ENCODE measurements at places on chromosomes 3 and 15.

GRCh38 chr3:115833074-115833473 is 209.8 kb downstream of the GAP43 start:
- no peak for DNase-seq

DNA sequence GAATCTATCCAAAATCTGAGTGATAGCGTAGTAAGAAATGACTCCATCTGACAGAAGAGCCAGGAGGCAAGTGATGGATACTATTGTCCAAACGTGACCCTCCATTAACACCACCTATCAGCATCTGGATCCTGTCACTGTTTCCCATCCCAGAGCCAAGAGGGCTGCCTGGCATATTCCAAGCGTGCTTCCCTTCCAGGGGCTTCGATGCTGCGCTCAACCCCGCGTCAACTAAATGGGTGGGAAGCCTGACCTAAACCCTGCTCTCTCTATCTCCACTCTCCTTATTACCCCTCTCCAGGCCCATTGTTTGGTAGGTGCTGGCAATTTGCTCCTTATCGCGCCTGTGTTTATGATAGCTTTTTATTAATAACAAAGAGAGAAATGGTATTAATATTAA is 83.2 kb downstream of the NR2F2 start:
- no peak for DNase-seq

- no peak for DNase-seq
These were observed 470.5 kb upstream of the THBS1 start for GRCh38 chr15:39110336-39110735.

- peak; percentile 28 for DNase-seq
These were observed 66.8 kb upstream of the BLM start for GRCh38 chr15:90650117-90650955.

DNA sequence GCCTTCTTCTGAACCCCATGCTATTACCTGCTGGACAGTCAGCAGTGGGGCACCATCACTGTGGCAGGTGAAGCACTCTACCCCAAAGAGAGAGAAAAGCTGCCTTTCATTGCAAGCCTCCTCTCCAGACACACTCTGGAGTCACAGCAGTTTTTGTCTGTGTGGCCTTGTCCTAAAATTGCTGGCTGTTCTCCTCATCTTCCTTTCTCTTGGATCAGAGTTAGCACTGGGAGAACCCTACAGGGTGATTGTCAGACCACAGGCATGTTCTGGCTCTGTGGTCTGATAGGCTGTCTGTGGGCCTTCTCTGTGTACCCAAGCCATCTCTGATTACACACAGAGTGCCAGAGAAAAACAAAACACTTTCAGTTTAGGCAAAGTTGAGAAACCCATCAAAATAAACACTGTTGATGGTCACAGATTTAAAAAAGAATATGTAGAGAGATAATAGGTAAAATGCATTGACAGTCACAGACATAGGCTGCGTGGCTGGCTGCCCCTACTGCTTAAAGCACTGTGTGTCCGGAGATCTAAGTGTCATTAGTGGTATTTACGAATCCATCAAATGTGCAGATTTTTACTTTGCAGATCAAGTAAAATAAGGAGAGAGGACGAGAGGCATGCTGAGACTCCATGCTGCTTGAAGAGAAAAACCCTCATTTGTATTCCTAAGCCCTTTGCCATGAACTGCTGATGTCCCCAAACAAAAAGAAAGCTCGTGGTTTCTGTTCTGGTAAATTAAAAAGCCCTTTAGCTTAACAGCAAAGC is 689.9 kb downstream of the TUSC7 start:
- no peak for DNase-seq

- no peak for DNase-seq
These were observed 1627.6 kb downstream of the SI start for GRCh38 chr3:163450698-163451097.

GRCh38 chr3:165522386-165522785 is 314.8 kb downstream of the BCHE start:
- no peak for DNase-seq

- DNase-seq = no peak
These were observed 567.8 kb downstream of the ZPLD1 start for GRCh38 chr3:103002425-103003176.

DNA sequence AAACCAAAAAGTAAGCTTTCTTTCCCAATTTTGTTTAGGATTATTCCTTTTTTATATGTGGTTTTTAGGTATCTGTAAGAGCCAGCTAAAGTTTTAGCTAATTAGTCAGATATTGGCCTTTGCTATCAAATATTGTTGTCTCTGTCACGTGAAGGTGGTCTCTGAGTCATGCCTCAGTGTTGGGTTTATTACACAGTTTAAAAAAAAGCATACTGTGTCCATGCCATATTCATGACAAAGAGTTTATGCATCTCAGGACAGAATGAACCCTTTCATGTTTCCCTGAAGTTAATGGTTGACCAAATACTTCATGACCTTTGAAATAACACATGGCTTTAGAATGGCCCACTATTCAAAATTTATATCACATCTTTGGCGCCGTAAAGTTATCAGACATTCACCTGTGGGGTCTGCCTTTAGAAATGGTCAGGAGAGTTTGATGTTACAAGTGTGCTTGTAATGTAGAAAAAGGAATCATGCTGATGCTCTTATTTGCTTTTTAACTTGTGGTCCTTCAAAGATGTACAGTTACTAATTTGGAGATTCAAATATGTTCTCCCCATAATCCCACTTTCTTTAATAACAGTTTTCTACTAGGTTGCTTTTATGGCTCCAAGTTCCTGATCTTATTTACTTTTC is 101.5 kb downstream of the MYRIP start:
- no peak for DNase-seq

DNA sequence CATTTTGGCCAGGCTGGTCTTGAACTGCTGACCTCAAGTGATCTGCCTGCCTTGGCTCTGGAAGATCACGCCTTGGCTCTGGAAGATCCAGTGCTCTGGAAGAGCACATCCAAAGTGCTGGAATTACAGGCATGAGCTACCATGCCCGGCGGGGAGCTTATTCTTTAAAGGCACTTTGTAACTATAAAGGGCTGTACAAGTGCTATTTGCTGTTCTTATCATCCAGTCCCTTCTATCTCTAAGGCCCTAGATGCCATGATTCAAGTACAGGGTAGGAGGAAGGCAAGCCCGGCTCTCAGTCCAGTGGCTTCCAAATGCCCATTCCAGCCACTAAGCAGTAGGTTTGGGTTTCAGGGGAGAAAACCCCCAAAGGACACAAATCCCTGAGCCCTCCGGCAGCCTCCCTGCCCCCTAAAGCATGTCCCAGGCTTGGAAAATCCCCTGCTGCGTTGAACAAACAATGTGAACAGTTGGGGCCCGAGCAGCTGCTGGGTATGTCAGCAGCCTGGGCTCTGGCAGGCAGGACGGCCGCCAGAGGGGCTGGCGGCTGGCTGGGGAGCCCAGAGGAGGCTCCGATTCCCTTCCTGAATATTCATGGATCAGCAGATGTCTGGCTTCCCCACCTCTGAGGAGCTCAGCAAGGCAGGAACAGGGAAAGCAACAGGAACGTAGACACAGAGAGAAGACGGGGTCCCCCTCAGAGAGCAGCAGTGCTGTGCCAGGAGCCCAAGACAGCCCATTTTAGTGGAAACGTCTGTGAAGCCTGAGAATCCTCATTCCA is 7.7 kb downstream of the IGDCC4 start:
- DNase-seq = no peak

DNA sequence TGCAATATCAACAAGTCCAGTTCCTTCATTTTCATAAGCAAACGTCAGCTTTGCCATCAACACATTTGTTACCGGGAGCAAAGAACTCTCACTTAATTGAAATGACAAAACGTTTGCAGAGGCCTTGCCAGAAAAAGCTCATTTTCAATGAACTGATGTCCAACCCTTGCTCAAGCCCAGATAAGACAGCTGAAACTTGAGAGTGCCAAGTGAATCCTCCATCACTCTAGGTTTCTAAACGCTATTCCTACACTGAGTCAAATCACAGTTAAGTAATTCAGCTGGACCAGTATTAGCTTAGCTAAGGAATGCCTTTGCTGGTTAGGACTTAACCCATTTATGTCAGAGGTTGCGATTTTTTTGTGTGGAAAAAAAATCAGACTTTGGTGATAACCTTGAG is 11.5 kb downstream of the CHSY1 start:
- DNase-seq = no peak

DNA sequence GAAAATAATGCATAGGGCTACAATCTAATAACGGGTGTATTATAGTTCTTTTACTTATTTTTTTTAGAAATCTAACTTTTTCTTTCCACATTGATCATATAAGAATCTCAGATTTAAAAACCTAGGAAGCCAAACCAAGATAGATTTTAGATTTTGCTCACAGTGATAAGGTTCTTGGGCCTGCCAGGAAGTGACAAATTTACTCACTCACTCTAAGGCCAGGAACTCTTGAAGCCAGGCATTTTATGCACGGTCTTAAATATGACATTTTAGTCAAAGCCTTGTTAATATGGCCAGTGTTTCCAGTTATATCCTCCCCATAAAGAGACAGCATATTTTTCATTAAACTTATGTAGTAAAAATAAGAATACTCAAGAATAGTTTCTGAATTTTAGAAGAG is 271.4 kb downstream of the SQOR start:
- DNase-seq = no peak

- no peak for DNase-seq
These were observed 78.3 kb upstream of the MLF1 start for GRCh38 chr3:158492685-158493084.

DNA sequence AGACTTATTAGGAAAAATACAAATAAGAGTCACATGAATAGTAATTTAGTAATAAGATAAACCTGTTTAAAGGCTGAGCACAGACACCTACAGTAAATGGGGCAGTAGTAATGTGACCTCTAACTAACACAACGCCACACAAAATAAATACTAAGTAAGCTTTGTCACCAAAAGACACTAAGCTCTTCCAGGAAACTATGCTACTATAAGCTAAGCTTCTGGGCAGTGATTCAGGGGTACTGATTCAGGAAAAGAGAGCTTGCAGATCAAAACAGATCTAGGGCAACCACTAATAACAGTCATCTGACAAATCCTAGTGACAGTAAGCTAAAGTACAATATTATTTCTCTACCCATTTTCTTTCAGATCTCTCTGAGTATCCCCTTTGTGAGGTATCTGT is 68.8 kb downstream of the PLOD2 start:
- no peak for DNase-seq

DNA sequence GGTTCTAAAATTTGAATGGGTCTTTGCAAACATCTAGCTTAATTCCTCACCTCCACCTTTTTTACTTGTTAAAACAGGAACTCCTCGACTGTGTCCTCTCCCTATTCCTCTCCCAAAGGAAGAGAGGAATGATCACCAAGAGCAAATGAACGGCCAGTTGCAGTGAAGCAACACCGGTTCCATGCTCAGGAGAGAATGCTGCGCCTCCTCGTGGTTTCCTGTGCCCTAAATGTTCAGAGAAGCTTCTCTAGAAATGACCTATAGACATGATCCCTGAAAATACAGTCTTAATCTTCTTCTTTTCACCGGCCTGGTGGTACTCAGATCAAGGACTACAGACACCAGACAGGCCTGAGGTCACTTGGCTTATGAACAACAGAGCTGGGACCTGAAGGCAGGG is 65.1 kb upstream of the GUCA1C start:
- no peak for DNase-seq

- no peak for DNase-seq
These were observed 7.7 kb downstream of the DUOXA2 start for GRCh38 chr15:45121706-45122417.

DNA sequence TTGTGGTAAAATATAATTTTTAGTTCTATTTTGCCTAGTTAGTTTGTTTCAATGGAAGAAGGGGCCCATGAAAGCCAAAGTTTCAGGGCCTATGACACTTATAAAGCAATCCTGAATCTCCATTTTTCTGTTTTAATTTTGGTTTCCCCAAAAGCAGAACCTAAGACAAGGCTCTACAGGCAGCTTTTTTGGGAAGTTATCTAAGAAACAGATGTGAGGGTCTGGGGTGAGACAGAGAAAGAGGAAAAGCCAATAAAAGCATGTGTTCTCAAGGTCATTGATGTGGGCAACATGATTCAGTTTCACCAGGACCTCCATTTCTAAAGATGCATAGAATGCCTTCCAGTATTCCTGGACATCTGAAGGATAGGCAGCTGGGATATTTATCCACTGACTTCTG is 598.5 kb downstream of the PDCD6IP start:
- no peak for DNase-seq

DNA sequence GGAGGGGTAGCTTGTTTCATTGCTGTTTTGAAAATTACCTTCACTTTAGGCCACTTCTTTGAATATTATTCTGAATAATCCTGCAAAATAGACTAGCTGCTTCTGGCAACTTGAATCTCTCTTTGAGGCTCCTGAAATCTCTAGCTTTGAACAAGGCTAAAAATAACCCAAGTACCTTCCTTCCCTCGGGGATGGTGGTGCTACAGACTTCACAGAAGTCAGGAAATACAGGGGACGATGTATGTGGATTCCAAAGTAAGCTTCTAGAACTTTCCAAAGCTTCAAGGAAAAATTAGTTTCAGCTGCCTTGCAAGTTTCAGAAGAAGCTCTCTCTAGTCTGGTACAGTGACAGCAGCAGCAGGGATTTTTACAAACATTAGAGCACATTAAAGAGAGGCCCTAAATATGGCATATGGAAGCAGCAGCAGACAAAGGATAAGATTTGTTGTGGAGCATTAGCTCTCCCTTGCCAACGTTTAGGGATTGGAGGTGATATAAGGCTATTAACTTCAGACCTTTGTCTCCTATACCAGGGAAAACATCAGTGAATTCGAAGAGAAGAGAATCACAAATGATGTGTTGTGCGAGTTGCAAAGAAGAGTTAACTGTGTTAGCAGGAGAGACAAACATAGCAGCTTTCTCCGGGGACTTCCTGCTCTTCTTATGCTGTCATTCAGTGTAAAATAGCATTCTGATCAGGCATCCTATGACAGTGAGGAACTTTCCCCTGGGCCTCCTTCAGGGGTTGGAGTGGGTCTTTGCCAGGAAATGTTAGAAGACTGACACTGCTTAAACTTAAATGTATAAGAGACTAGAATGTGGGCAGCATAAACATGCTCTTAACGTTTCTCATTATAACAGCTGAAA is 783.0 kb upstream of the ARPP21 start:
- no peak for DNase-seq
